ENCODE measurements at places on chromosomes 5 and 9. TPM values are rescaled to one million over a fixed set of nuclear protein-coding genes. Genes with fewer than 3 reads are reported as not detected.

- peak; percentile 61 for DNase-seq
- H3K27ac ChIP-seq: peak overlapping the region; percentile 92
- no peaks in the 10 kb centered on the region for H3K36me3 ChIP-seq
- H3K4me3 ChIP-seq: peak overlapping the region; percentile 90
Observed at GRCh38 chr5:76402251-76402885, 717 bp upstream of the IQGAP2 start.

DNA sequence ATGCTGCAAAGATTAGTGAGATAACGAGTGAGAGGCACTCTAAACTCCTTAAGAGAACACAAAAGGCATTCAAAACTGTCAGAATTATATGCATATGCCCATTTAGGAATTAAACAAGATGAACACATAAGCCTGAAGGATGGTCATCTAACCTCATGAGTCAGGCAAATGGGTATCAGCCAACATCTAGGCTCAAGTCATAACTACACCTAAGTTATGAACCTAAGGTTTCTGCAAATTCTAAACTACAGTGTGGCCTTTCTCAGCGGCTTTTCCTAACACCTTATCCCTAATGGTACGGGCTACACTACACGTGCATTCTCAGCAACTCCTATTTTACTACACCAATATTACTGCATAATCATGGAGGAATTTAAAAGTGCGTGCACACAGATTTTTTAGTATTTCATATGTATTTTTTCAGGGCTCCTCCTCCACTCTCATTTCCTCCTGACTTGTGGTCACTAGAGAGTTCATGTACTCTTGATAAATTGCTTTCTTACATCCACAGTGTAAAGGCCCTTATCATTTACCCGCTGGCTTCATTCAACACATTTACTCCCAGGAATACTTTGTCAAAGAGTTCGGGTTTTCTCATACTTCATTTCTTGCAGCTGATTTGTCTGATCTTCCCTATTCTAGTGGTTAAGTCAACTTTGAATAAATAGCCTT is 316.5 kb downstream of the BNC2 start:
- no peak for DNase-seq
- H3K27me3 ChIP-seq: no peaks in the 10 kb centered on the region
- no peak overlapping the region for H3K4me3 ChIP-seq
- H3K4me1 ChIP-seq: peaks cover 20% of the 10 kb centered on the region
- no peak overlapping the region for H3K27ac ChIP-seq

GRCh38 chr5:72937517-72938061 is 18.3 kb upstream of the FCHO2 start:
- no peak overlapping the region for H3K27ac ChIP-seq
- peaks cover 6% of the 10 kb centered on the region for H3K27me3 ChIP-seq
- no peaks in the 10 kb centered on the region for H3K4me1 ChIP-seq
- peaks cover 24% of the 10 kb centered on the region for H3K36me3 ChIP-seq
- no peak for DNase-seq
- H3K4me3 ChIP-seq: no peak overlapping the region

DNA sequence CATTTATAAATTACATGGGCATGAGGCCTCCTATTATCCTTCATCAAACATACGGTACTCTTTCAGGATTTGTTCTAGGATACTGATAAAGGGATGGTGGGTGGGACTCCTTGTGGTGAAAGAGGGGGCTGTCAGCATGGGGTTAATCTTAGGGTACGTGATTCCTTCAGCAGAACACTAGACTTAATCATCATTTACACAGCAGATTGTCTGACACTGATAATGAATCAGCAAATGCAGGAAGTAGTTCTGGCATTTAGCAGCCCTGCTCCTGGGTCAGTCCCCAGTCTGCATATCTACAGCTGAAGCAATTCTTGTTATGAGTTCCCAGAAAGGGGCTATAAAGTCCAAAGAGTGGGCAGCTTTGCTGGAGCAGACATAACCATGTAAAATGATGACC is 384.6 kb downstream of the SPOCK1 start:
- no peak overlapping the region for H3K4me3 ChIP-seq
- DNase-seq: no peak
- H3K27me3 ChIP-seq: peaks cover 3% of the 10 kb centered on the region
- no peaks in the 10 kb centered on the region for H3K36me3 ChIP-seq

DNA sequence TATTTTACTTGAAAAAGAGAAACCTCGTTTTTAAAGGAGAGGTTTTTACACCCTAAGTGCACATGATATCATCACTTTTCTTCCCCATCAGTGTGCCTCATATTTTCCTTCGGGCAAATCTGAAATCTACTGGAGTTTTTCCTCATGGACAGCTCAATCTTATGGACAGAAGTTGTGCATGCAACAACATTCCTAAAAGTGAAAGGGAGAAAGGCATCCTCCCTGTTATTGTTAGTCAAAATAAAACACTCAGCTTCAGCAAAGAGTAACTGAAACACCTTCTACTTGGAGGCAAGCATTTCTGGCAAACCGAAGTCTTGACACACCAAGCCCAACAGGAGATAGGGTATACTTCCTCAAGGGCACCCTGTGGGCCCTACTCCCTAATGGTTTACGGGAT is 217.9 kb downstream of the BNC2 start:
- peak overlapping the region; percentile 92 for H3K27ac ChIP-seq
- peaks cover 81% of the 10 kb centered on the region for H3K4me1 ChIP-seq
- no peaks in the 10 kb centered on the region for H3K36me3 ChIP-seq

GRCh38 chr5:134837530-134838181 is 8.1 kb upstream of the C5orf24 start:
- no peak for DNase-seq
- H3K36me3 ChIP-seq: peaks cover 49% of the 10 kb centered on the region
- H3K4me3 ChIP-seq: no peak overlapping the region
- H3K4me1 ChIP-seq: no peaks in the 10 kb centered on the region
- H3K27ac ChIP-seq: no peak overlapping the region

GRCh38 chr9:136700304-136700703 is 12.1 kb upstream of the DIPK1B start:
- H3K27ac ChIP-seq: no peak overlapping the region
- H3K27me3 ChIP-seq: peaks cover 23% of the 10 kb centered on the region
- no peak for DNase-seq
- no peak overlapping the region for H3K4me3 ChIP-seq

- no peak for DNase-seq
- no peaks in the 10 kb centered on the region for H3K36me3 ChIP-seq
- H3K27ac ChIP-seq: no peak overlapping the region
- H3K4me1 ChIP-seq: peaks cover 13% of the 10 kb centered on the region
- H3K27me3 ChIP-seq: no peaks in the 10 kb centered on the region
Observed at GRCh38 chr9:24820196-24820595, 274.5 kb upstream of the IZUMO3 start.

The CDC25C gene
- total RNA-seq: 15.0 TPM
